ENCODE measurements at places on chromosomes 4 and X. TPM values are rescaled to one million over a fixed set of nuclear protein-coding genes. Genes with fewer than 3 reads are reported as not detected.

- no peaks in the 10 kb centered on the region for H3K36me3 ChIP-seq
- H3K4me1 ChIP-seq = no peaks in the 10 kb centered on the region
- peaks cover 23% of the 10 kb centered on the region for H3K27me3 ChIP-seq
- DNase-seq = no peak
- H3K27ac ChIP-seq = no peak overlapping the region
Observed at GRCh38 chr4:7620086-7620813, 185.5 kb upstream of the PSAPL1 start.

GRCh38 chr4:133390198-133390855 is 241.2 kb downstream of the PCDH10 start:
- H3K27ac ChIP-seq = peak overlapping the region; percentile 25
- DNase-seq = no peak
- H3K4me3 ChIP-seq = no peak overlapping the region
- peaks cover 7% of the 10 kb centered on the region for H3K4me1 ChIP-seq
- no peaks in the 10 kb centered on the region for H3K27me3 ChIP-seq

GRCh38 chr4:85152480-85152879 is 186.0 kb upstream of the WDFY3 start:
- no peaks in the 10 kb centered on the region for H3K4me1 ChIP-seq
- no peaks in the 10 kb centered on the region for H3K27me3 ChIP-seq
- DNase-seq = no peak
- H3K4me3 ChIP-seq = no peak overlapping the region
- no peak overlapping the region for H3K27ac ChIP-seq
- H3K36me3 ChIP-seq = no peaks in the 10 kb centered on the region

DNA sequence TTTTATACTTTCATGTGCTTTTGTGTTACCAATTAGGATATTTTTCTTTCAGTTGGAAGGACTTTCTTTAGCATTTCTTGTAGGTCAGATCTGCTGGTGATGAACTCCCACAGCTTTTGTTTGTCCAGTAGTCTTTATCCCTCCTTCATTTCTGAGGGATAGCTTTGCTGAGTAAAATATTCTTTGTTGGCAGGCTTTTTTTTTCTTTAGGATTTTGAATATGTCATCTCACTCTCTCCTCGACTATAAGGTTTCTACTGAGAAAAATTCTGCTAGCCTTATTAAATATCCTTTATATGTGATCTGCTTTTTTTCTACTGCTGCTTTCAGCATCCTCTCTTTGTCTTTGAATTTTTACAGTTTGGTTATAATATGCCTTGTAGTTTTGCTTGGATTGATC is 49.6 kb upstream of the POF1B start:
- no peaks in the 10 kb centered on the region for H3K4me1 ChIP-seq
- H3K27ac ChIP-seq = no peak overlapping the region
- DNase-seq = no peak
- no peaks in the 10 kb centered on the region for H3K27me3 ChIP-seq

GRCh38 chrX:103846386-103846785 is 14.3 kb upstream of the RAB9B start:
- no peak overlapping the region for H3K27ac ChIP-seq
- H3K4me3 ChIP-seq = no peak overlapping the region
- no peaks in the 10 kb centered on the region for H3K4me1 ChIP-seq
- H3K27me3 ChIP-seq = peaks cover 5% of the 10 kb centered on the region

GRCh38 chrX:66018585-66019309 is 21.1 kb downstream of the VSIG4 start:
- no peak overlapping the region for H3K4me3 ChIP-seq
- no peaks in the 10 kb centered on the region for H3K36me3 ChIP-seq
- no peaks in the 10 kb centered on the region for H3K27me3 ChIP-seq
- no peak for DNase-seq

The RTL3 gene
- total RNA-seq = not detected

The MAGEB17 gene
- not detected for total RNA-seq

GRCh38 chr4:27006646-27007045 is 146.0 kb downstream of the STIM2 start:
- H3K4me1 ChIP-seq = peaks cover 6% of the 10 kb centered on the region
- H3K4me3 ChIP-seq = no peak overlapping the region
- no peak for DNase-seq

GRCh38 chr4:43607400-43607799 is 714.9 kb downstream of the GRXCR1 start:
- H3K27ac ChIP-seq = no peak overlapping the region
- H3K4me3 ChIP-seq = no peak overlapping the region
- no peaks in the 10 kb centered on the region for H3K27me3 ChIP-seq
- no peak for DNase-seq
- no peaks in the 10 kb centered on the region for H3K36me3 ChIP-seq

DNA sequence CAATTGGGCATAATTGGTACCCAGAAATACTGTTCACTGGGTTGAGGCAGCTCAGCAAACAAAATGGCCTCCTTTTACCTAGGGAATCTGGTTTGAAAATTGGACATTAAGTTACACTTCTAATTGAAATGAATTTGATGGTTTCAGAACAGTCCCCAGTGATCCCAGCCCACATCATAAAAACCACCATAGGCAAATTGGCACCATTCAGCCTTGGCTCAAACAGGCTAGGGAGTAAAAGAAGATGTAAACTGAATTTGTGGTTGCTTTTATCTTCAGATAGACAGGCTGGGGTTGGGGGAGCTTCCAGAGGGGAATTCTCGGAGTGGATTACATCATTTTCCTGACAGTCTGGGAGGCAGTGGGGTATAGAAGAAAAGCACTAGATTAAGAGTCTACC is 576.5 kb downstream of the MID1IP1 start:
- no peaks in the 10 kb centered on the region for H3K27me3 ChIP-seq
- no peak overlapping the region for H3K27ac ChIP-seq
- no peak for DNase-seq
- no peak overlapping the region for H3K4me3 ChIP-seq
- no peaks in the 10 kb centered on the region for H3K36me3 ChIP-seq

The SSX3 gene
- not detected for total RNA-seq

- no peak overlapping the region for H3K27ac ChIP-seq
- H3K4me3 ChIP-seq = no peak overlapping the region
Observed at GRCh38 chr4:44194365-44194764, 254.2 kb downstream of the KCTD8 start.

The WNK3 gene
- 0.05 TPM for total RNA-seq

The MAGEA6 gene
- total RNA-seq = 0.57 TPM

The CYLC1 gene
- total RNA-seq = not detected

The LRP2BP gene
- total RNA-seq = 2.9 TPM

The GPR82 gene
- total RNA-seq = not detected

GRCh38 chr4:147981305-147981704 is 249.4 kb downstream of the ARHGAP10 start:
- no peak for DNase-seq
- H3K4me3 ChIP-seq = no peak overlapping the region
- no peaks in the 10 kb centered on the region for H3K4me1 ChIP-seq
- no peaks in the 10 kb centered on the region for H3K27me3 ChIP-seq
- no peak overlapping the region for H3K27ac ChIP-seq

The TIGD2 gene
- total RNA-seq = 10.3 TPM

DNA sequence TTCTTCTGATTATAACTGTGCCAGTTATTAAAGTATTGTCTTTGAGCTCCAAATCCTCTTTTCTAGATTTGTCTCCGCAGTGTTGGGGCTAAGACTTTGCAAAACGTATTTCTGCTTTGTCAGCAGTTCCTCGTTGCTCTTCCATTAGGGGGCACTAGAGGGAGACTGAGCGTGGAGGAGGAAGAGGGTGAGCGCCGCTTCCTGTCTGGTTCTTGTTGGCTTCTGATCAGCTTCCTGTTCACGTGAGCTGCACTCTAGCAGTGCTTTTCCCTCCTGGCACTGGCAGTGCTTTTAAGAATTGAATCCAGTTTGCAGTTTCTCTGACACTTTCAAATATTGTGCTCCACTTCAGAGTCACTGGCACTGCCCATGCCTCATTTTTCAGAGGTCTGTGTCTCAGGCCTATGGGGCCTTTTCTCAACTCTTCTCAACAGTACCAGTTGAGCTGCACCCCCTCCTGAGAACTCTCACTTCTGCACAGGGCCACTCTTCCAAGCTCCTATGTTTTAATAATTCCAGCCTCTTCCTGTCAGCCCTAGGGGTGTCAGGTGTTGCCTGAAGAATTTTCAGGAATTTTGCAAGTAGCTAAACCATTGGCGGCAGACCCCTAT is 54.4 kb upstream of the LCORL start:
- peak; percentile 52 for DNase-seq
- H3K4me3 ChIP-seq = no peak overlapping the region
- no peaks in the 10 kb centered on the region for H3K36me3 ChIP-seq
- 0 out of 2 replicates have a peak, but pooled peaks cover 5% of the 10 kb centered on the region for H3K27me3 ChIP-seq
- no peaks in the 10 kb centered on the region for H3K4me1 ChIP-seq

DNA sequence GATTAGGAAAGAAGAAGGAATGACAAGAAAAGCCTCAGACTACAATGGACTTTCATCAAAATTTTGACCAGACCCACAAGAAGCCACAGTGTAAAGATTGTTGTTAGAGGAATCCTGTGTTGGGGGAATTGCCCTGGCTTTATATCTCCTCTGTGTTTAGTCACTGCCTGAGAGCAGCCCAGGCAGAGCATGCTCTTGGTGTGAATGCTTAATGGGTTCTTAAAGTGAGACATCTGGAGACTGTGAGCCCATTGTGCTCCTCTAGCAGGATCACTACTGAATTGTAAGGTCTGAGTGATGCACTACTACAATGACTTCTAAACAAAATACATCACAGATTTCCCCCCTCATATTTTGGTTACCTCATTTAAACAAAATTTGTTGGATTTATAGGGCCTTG is 1860.5 kb upstream of the ADGRL3 start:
- no peak for DNase-seq
- no peaks in the 10 kb centered on the region for H3K4me1 ChIP-seq
- H3K27me3 ChIP-seq = no peaks in the 10 kb centered on the region
- H3K27ac ChIP-seq = no peak overlapping the region

DNA sequence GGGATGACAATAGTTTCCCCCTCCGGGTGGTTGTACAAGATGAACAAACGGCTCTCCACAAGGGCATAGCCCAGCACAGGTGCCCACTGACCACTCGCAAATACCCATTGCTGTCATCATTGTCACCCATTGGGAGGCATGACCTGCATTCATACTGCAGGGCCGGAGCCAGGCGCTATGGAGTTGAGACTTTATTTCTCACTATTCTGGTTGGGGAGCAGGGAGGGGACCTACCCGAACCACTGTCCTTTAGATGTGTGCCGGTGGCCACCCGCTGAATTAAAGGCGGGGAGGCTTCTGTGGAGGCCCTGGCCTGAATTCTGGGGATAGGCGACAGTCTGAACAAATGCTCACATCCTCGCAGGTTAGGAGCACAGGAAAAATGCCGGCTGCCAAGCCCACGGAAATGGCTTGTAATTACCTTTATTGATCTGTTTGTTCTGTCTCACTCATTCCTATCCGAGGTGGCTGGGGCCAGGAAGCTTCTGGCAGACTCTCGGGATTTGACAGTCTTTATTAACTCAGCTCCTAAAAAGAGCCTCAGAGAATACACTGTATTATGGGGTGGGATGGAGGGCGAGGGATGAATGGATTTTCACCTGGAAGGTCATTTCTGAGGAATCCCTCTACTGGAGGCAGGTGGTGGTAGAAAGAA is 125.1 kb upstream of the PSAPL1 start:
- no peaks in the 10 kb centered on the region for H3K36me3 ChIP-seq
- H3K4me3 ChIP-seq = no peak overlapping the region
- H3K27me3 ChIP-seq = no peaks in the 10 kb centered on the region
- H3K4me1 ChIP-seq = peaks cover 3% of the 10 kb centered on the region
- no peak for DNase-seq
- no peak overlapping the region for H3K27ac ChIP-seq

The FAM199X gene
- total RNA-seq = 21.1 TPM

DNA sequence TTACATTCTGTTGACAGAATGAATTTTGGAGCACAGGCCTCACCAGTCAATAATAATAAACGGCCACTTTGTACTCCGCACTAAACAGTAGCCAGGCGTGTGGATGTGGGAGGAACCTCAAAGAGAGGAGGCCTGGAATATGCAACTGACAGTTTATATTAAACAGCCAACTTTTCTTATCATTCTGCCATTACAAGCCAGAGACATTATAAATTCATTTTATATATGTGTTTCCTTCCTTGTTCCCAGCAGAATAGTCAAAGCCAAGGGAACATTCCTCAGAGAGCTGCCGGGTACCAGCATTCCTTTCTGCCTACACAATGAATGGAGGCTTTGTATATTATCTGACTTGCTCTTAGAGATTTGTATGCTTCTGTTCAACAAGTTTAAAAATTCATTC is 436.5 kb upstream of the FTHL17 start:
- no peak overlapping the region for H3K27ac ChIP-seq
- H3K27me3 ChIP-seq = no peaks in the 10 kb centered on the region
- H3K36me3 ChIP-seq = no peaks in the 10 kb centered on the region
- H3K4me1 ChIP-seq = no peaks in the 10 kb centered on the region

The PNMA6F gene
- total RNA-seq = not detected

- no peaks in the 10 kb centered on the region for H3K4me1 ChIP-seq
- H3K4me3 ChIP-seq = no peak overlapping the region
- H3K27ac ChIP-seq = no peak overlapping the region
- H3K36me3 ChIP-seq = no peaks in the 10 kb centered on the region
Observed at GRCh38 chr4:64230709-64231310, 178.4 kb downstream of the TECRL start.

- H3K36me3 ChIP-seq = no peaks in the 10 kb centered on the region
- H3K4me3 ChIP-seq = no peak overlapping the region
- no peak overlapping the region for H3K27ac ChIP-seq
Observed at GRCh38 chrX:32871636-32872035, 339.7 kb downstream of the DMD start.

The OSTC gene
- total RNA-seq = 105 TPM

DNA sequence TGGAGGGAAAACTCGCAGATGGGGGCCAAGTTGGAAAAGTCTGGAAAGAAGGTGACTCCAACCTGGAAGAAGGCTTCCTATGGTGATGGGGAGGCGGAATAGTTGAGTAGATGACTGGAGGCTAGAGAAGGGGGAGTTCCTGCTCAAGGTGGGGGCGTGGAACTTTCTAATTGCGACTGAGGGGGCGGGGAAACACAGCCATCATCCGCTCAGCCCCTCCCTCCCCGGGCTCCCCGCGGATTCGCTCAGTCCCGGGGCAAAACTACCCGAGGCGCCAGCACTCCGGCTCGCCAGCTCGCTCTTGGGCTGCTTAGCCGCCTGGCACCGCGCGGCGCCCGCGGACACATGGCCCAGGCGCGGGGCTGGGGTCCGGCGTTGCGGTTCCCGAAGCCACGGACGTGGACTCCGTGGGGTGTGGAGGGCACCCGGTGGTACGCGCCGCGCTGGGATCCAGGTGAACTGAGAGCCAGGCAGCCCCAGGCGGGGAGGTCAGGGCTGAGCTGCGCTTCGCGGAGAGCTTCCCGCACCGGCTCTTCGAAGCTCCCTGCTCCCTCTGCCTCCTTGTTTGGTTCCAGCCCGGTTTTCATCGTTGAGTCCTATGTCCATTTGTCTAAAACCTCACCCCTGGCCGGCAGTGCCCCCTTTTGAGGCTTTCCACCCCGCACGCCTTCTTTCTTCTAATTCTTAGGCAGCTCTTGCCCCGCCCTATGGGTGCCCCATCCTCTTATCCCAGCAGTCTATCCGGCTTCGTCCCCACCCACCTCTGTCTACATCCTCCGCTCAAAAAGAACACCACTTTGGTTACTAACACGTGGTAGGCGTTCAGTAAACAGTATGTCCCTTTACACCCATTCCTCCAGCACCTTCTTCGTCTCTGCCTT is 38.9 kb downstream of the STARD8 start:
- H3K27me3 ChIP-seq = no peaks in the 10 kb centered on the region
- H3K4me3 ChIP-seq = no peak overlapping the region
- H3K4me1 ChIP-seq = no peaks in the 10 kb centered on the region

- no peaks in the 10 kb centered on the region for H3K4me1 ChIP-seq
- no peak for DNase-seq
- H3K27me3 ChIP-seq = no peaks in the 10 kb centered on the region
Observed at GRCh38 chr4:150289198-150289597, 211.0 kb downstream of the DCLK2 start.

The PCDH7 gene
- total RNA-seq = 65.9 TPM

All from HCT116 (cell line).